ENCODE measurements at places on chromosomes 4 and X.

DNA sequence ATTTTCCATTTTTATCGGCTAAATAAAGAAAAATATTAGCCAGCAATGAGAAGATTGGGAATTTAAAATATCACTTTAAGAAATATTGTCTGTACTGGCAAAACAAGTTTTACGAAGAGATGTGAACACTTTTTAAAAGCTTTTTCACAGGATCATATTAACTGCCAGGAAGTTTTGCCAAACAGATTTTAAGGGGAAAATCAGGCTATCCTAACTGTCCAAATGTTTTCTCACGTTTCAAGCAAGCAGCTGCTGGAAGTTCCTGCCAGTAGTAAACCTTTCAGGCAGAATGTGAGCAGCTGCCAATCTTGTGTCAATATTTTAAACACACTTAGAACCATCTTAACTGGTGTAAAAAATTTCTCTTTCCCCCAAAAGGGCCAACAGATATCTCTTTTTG lies 101.1 kb downstream of the ADGRL3 start:
- no peak for DNase-seq

DNA sequence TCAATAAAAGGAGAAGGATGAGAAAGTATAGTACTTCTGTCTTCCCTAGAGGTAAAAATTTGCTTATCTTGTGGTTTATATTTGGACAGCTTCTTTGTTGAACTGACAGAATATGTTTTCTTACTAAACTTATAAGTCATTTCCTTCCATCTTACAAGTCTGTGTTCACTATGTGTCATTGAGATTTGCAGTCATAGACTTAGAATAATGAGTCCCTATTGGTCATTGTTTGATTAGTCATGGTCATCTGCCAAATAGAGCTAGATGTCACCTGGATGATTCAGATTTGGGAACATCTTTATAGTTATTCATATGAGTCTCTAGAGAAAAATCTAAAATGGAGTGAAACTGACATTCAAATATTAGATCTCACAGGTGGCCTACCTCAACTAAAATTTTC lies 51.5 kb downstream of the SPATA18 start:
- no peak for DNase-seq

- DNase-seq: no peak
These were observed 551.2 kb upstream of the PABPC5 start for GRCh38 chrX:90883479-90883878.

GRCh38 chrX:130846746-130847145 lies 56.3 kb downstream of the ENOX2 start:
- DNase-seq: no peak

DNA sequence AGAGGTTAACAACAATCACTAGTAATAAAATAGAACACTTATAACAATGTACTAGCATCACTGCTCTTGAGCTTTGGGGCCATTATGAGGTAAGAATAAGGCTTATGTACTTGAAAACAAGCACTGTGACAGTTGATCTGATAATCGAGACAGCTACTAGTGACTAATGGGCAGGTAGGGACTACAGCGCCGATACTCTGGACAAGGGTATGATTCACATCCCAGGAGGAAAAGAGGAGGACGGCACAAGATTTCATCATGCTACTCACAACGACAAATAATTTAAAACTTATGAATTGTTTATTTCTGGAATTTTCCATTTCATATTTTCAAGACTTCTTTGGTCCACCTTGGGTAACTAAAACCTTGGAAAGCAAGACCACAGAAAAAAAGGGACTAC lies 62.3 kb downstream of the FAM184B start:
- DNase-seq: no peak

DNA sequence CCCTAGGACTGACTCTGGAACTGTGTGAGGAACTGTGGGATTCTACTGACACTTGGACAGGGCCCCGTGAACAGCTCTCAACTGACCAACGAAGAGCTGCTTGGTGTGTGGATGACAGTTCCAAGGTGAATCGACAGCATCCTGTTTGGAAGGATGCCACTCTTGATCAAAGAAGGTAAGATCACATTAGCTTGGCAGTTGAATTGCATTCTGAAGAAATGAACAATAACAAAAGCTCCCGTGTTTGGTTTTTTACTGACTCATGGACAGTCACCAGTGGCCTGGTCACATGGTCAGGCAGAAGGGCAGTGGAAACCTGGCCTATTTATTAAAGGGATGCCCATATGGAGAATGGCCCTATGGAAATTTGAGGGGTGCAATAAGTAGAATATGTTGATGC lies 33.1 kb upstream of the GPR34 start:
- no peak for DNase-seq

- no peak for DNase-seq
These were observed 1.1 kb upstream of the CCNQ start for GRCh38 chrX:153600032-153600373.

DNA sequence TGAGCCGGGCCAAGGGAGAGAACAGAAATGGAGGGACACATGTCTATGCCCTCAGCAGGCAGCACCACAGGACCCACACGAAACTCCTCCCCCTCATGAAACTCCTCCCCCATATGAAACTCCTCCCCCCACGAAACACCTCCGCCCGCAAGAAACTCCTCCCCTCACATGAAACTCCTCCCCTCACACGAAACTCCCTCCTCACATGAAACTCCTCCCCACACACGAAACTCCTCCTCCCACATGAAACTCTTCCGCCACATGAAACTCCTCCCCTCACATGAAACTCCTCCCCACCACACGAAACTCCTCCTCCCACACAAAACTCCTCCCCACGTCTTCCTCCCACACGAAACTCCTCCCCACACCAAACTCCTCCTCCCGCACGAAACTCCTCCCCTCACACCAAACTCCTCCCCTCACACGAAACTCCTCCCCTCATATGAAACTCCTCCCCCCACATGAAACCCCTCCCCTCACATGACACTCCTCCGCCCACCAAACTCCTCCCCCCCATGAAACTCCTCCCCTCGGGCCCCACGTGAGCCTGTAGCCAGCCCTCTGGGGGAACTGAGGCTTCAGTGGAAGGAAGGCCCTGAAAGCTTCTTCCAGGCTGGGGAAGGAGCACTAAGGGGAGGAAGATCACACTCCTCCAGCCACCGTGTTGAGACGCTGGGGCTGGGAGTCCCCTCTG lies 15.2 kb downstream of the ADRA2C start:
- no peak for DNase-seq

GRCh38 chr4:77153006-77153405 lies 4.0 kb upstream of the CCNG2 start:
- DNase-seq: no peak
